ENCODE measurements at places on chromosomes 3 and 15.

DNA sequence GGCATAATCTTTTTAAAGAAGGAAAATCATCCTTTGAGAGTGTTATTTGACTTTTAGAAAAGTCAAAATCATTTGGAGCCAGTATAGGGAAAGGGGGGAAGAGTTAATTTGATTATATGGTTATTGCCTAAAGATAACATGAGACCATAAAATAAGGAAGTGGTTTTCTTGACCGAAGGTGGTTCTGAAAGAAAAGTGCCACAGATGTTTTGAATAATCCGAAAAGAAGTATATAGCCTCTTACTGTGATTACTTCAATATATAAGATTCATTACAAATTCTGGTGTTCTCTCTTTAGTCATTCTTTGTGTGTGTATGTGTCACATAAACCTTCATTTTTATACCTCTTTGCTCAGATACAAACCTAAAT, 1.1 kb downstream of the DNAJB11 start:
- no peak for DNase-seq

- DNase-seq = no peak
Measured at GRCh38 chr15:67883234-67883773, 43.5 kb upstream of the RNU6-1 start.

DNA sequence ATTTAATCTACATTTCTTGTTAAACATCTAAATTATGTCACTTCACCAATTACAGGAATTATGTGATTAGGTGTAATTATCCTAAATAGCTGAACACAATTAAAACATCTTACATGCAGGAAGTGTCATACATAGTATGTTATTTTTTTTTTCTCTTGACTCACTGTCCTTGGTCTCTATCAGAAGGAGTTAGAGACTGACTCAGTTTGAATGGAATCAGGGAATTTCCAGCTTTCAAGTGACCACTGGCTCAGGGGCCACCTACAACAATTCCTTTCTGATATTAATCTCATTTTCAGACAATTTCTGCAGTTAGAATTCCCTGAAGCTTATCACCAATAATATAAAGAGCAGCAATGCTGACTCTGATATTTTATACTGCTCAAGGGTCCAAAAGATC, 400.7 kb downstream of the ROBO1 start:
- peak; percentile 5 for DNase-seq

GRCh38 chr15:99143655-99144610, 39.1 kb downstream of the SYNM start:
- DNase-seq = no peak

GRCh38 chr3:63585927-63586326, 66.5 kb upstream of the SNTN start:
- DNase-seq = no peak

- no peak for DNase-seq
Measured at GRCh38 chr15:28918141-28918983, 32.6 kb downstream of the APBA2 start.

GRCh38 chr3:72229952-72230351, 445.0 kb upstream of the PROK2 start:
- DNase-seq = no peak

DNA sequence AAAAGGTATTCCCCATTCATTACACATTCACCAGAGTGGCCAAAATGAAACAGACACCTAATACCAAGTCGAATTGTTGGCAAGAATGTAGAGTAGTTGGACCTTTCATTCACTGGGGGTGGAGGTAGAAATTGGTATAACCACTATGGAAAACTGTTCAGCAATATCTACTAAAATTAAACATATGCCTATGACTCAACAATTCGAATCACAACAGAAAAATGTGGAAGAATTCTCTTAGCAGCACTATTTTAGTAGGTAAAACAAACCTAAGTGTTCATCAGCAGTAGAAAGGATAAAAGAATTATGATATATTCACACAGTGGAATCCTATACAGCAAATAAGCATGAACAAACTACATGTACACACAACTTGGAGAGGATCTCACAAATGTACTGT, 30.6 kb downstream of the POLG start:
- DNase-seq = no peak

DNA sequence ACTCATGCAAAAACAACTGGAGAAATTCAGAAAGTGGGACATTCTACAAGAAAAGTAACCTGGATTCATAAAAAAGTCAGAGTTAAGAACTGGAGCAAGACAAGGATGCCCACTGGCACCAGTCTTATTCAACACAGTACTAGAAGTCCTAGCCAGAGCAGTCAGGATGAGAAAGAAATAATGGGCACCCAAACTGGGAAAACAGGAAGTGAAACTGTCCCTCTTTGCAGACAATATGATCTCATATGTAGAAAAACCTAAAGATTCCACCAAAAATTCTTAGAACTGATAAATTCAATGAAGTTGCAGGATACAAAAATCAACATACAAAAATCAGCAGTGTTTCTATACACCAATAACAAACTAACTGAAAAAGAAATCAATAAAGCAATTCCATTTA, 37.4 kb downstream of the TXNRD3 start:
- DNase-seq = no peak

- no peak for DNase-seq
Measured at GRCh38 chr3:17076940-17077605, 192.3 kb downstream of the PLCL2 start.

DNA sequence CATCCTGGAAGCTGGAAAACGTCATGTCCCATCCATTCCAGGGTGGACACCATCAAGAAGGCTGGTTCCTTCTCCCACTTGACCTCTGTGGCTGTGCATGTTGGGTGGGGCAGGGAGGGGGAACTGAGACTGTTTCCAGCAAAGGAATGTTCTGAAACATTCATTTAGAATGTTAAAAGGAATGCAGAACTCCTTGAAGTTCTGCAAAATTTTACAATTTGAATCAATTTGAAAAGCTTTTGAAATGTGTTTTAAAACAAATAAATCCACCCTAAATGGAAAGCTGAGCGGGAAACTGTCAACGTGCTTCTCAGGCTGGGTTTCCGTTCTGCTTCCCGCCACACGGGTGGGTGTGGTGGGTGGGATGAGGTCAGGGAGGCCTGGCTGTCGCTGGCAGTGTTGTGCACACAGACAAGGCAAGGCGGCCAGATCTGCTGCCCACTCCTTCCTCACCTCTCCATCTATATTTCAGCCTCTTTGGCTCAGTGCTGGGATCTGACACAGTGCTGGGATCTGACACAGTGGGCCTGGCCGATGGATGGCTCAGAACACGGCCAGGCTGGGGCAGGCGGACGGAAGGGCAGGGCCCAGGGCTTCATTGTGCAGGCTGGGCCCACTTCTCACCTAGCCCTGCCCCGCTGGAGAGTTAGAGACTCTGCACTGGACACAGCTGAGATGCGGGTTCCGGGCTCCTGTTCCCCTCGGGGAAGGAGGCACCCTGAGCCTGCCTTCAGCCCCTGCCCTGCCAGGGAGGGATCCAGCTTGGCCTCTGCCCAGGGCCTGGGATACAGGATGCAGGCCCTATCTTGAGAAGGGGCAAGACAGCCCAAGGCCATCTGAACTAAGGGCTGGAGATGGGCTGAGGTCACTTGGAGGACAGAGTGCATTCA, 110.4 kb downstream of the TMEM266 start:
- DNase-seq = peak; percentile 50

GRCh38 chr3:99990179-99990578, 124.1 kb downstream of the FILIP1L start:
- no peak for DNase-seq

- no peak for DNase-seq
Measured at GRCh38 chr15:95932141-95932540, 398.4 kb upstream of the NR2F2 start.

DNA sequence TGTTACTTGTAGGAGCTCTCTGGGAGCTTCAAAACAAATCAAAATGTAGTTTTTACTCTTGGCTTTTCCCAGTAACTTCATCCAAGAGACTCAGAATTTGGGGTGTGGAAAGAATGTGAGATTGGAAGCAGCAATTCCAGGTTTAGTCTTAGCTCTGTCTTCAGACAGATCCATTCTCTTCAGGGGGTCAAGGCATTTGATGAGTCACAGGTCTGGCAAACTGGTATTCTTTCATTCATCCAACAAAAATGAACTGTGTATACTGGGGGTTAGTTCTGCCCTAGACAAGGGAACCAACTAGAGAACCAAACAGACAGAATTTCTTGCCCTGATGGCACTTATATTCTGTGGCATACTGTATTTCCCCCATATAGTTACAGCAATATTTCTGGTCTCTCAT, 36.3 kb upstream of the CADPS start:
- DNase-seq = no peak

DNA sequence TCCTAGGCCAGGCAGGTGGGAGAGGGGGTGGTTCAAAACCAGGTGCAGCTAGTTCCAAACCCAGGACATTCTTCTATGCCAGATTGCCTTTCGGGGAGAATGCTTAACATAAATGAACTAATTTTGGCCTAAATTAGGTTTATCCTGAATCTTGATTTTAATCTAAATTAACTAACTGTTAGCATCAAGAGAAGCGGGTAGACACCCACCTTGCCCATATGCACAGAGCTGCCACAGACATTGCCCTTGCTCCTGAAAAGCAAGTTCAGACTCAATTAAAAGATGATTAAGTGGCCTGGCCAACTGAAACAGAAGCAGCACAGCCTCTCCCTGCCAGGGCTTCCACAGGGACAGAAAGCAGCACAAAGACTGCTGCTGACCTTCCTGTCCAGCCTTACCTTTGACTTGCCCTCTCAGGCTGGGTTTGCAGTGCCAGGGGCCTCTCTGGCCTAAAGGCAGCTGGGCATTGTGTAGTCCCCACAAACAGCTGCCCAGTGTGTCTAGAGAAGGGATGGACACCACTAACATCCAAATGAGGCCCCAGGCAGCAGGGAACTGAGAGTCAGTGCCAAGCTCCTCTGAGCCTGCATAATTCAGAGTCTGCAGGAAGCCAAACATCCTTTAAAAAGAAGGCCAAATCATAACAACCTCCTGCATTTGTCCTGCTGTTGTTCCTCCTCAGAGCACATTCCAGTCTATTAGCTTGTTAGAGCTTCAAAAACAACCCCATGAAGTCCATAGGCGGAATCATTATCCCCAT, 15.4 kb upstream of the OXTR start:
- no peak for DNase-seq

- DNase-seq = peak; percentile 9
Measured at GRCh38 chr15:96332637-96333121, 2.2 kb downstream of the NR2F2 start.

DNA sequence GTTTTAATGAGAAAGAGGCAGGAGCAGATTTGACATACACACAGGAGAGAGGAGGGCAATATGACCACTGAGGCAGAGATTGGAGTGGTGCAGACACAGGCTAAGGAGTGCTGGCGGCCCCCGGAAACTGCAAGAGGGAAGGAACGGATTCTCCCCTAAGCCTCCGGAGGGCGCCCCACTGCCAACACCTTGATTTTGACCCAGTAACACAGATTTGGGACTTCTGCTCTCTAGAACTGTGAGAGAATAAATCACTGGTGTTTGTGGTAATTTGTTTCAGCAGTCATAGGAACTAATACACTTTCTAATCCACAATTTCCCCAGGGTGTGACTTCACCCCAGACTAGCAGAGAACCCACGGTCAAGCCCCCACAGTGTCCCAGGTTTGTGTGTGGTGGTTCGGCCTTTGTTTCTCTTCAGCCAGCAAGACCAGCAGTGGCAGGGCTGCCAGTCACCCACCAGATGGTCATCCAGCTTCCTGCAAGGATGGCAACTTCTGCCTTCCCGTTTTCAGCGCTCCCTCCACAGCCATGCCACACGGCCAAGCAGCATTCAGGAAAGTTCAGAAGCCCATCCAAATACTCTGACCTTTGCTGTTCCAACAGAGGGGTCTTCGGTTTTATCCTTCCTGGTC, 23.6 kb upstream of the TSPAN3 start:
- no peak for DNase-seq

GRCh38 chr15:60257591-60258159, 140.1 kb downstream of the ANXA2 start:
- no peak for DNase-seq

GRCh38 chr3:147412917-147413685, 3.9 kb downstream of the ZIC1 start:
- no peak for DNase-seq

DNA sequence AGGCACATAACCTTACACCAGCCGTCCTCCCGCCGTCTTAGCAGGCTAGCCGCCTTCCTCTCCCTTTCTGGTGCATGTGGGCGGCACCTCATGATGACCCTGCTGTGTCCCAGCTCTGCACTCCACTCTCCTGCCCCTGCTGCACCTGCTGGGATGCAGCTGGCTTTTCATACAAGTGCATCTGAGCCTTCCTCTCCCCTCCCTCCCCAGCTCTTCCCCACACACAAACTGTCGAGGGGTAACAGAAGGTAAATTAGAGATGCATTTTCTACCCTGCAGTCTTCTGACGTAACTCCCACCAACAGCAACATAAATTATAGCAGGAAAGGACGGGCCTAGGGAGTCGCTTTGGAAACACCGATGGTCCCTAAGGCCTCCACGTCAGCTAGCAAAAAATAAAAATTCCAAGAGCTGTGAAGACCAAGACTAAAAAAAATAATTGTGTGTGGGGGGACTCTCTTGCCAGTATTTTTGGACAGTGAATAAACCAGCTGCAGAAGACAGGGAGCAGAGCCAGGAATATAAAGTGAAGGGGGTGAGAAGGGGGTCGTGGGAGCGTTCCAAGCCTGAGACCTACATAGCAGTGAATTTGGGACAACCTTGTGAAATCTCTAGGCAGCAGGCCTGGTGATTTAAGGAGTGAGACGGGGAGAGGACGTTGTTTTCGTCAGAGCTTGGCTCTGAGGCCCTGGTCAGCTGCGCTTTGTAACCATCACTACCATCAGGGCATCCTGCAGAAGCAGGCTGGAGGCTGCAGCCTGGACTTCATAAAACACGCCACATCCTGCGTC, 216.2 kb downstream of the ADAMTS17 start:
- DNase-seq = no peak

GRCh38 chr3:148816427-148816826, 11.2 kb upstream of the CPB1 start:
- no peak for DNase-seq

- DNase-seq = no peak
Measured at GRCh38 chr15:43463507-43463906, 29.4 kb downstream of the TP53BP1 start.

- DNase-seq = no peak
Measured at GRCh38 chr15:81886591-81886990, 159.2 kb downstream of the MEX3B start.

- DNase-seq = no peak
Measured at GRCh38 chr15:85704066-85704465, 90.7 kb downstream of the KLHL25 start.

DNA sequence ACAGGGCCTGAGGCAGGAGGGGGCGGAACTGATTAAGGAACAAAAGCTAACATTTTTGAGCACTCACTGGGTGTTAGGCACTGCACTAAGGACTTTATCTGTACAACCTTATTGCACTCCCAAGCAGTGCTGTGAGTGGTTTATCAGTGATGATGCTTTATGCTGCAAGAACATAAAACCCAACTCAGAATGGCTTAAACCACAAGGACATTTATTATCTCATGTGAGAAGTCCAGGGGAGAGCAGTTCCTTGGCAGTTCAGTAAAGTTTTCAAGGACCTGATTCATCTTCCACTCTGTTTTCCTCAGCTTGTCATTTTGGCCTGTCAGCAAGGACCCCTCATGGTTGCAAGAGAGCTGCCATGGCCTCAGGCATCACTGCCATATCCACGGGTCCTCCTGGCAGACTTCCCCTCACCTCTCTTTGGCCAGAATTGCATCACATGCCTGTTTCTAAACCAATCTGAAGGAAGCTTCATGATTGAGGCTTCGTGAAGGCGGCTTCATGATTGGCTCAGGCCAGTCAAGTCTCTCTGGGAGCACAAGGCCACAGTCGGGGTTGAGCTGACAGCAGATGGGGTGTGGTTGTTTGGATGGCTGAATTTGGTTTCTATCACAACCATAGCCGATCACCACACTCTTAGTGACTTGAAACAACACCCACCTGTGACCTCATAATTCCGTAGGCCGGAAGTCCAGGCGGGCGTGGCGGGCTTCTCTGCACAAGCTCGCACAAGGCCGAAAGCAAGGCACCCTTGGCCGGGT, 15.8 kb downstream of the EFCC1 start:
- no peak for DNase-seq

- DNase-seq = no peak
Measured at GRCh38 chr15:52417521-52417920, 111.2 kb downstream of the MYO5A start.
